Activated CD4-positive, alpha-beta T cell treated with anti-CD3 and anti-CD28 coated beads for 24 hours (primary cell): ENCODE measurements at places on chromosomes 6 and 20.

DNA sequence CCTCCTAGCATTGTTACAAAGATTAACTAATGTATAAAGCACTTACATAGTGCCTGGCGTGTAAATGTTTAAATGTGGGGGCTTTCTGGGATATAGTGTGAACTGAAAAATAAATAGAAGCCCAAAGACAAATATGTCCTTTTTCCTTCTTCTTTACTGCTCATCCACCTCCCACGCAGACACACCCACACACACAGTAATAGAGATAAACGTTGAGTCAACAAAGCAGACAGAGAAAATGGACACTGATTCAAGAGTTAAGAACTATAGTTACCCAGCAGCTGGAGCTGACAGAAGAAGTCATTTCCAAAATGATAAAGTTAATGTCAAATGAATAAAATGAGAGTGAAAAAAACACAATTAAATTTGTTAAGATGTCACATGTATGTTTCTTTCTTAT is 68.3 kb downstream of the FHL5 start:
- no peak for DNase-seq

DNA sequence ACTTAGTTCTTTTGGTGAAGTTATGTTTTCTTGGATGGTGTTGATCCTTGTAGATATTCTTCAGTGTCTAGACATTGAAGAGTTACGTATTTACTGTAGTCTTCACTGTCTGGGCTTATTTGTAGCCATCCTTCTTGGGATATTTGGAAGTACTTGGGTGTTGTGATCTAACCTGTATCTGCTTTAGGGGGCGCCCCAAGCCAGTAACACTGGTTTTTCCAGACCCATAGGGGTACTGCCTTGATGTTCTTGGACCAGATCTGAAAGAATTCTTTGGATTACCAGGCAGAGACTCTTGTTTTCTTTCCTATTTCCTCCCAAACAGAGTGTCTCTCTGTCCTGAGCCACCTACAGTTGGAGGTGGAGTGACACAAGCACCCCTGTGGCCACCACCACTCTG is 309.1 kb upstream of the IMPG1 start:
- no peak for DNase-seq

- no peak for DNase-seq
Observed at GRCh38 chr20:43022568-43022967, 167.1 kb downstream of the PTPRT start.

DNA sequence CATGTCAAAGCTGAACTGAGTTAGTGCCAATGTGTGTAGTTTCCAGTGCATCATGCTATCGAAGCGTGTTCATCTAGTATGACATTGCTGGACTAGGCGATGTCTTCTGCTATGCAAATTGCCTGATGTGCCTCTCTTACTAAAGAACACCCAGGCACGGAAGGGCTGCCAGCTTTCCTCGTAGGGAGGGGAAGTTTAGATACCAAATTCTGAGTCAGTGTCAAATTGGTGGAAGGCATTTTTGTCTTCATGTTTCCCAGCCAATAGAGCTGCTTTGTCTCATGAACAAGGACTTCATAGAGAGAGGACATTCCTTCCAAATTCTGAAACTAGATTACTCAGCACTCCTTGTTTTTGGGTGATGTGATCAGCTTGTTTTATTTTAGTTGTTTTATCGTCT is 320.1 kb downstream of the BTBD3 start:
- no peak for DNase-seq

- peak; percentile 16 for DNase-seq
Observed at GRCh38 chr6:29627755-29628418, 5.1 kb downstream of the GABBR1 start.

DNA sequence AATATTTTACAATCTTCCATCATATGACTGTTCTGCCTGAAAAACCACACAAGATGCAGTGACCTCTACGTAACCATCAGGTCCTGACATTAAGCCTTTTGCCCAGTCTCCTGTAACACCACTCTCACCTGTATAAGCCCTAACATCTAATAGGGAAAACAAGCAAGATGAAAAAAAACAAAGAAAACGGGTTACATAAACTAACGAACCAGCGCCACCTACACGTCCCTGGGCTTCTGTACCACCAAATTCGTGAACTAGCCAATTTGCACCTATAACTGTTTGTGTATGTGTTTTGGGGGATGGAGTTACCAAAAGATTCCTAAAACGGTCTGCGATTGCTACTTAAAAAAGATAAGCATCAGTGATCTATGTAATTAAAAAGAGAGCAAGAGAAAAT is 70.2 kb downstream of the BLOC1S5 start:
- no peak for DNase-seq

GRCh38 chr6:12504325-12504966 is 212.1 kb upstream of the PHACTR1 start:
- DNase-seq: no peak

DNA sequence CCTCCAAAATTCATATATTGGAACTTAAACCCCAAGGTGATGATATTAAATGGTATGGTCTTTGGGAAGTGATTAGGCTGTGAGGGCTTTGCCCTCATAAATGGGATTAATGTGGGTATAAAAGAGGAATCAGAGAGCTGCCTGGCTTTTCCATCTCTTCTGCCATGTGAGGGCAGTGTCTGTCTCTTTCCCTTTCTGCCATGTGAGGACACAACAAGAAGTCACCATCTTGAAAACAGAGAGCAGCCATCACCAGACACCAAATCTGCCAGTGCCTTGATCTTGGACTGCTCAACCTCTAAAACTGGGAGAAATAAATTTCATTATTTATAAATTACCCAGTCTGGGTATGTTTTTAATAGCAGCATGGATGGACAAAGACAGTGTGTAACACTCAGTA is 263.0 kb downstream of the PAX1 start:
- no peak for DNase-seq

- DNase-seq: no peak
Observed at GRCh38 chr6:34656378-34657036, 40.1 kb downstream of the ILRUN start.

DNA sequence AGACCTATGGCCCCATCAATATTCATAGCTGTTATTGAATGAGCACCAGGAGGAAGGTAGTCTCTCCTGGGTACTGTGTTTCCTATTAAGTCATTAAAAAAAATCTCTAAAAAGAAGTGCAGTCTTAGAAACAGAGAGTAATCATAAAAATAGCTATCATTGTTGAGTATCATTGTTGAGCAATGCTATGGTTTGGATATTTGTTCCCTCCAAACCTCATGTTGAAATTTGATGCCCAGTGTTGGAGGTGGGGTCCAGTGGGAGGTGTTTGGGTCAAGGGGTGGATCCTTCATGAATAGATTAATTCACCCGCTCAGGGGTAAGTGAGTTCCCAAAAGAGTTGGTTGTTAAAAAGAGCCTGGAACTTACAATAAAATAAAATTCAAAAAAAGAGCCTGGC is 88.1 kb upstream of the IYD start:
- no peak for DNase-seq

GRCh38 chr20:41422953-41423352 is 56.3 kb upstream of the EMILIN3 start:
- DNase-seq: no peak

GRCh38 chr6:84428300-84428907 is 201.0 kb upstream of the CEP162 start:
- DNase-seq: no peak

DNA sequence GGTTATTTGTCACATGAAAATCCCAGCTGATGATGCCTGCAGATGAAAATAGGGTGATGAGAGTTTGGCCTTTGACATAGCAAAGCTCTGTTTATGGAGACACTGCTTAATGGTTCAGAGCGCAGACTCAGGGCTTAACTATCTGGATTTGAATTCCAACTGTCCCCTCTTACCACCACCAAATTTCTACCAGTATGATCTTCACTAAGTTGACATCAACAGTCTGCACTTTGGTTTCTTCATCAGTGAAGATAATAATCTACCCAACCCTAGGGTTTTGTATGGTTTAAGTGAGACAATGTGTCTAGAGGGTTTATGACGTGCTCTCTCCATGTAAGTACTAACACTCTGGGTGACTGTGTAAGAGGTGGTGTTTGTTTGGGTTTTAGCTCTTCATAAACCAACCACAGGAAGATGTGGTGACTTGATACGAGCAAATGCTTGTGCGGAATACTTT is 151.4 kb upstream of the TNFAIP3 start:
- no peak for DNase-seq

- no peak for DNase-seq
Observed at GRCh38 chr6:62391358-62391757, 105.3 kb upstream of the KHDRBS2 start.

- DNase-seq: no peak
Observed at GRCh38 chr6:89508755-89509563, 76.0 kb downstream of the ANKRD6 start.

- no peak for DNase-seq
Observed at GRCh38 chr6:113644861-113645575, 212.1 kb upstream of the MARCKS start.

- no peak for DNase-seq
Observed at GRCh38 chr6:134746140-134746539, 203.8 kb downstream of the ALDH8A1 start.

DNA sequence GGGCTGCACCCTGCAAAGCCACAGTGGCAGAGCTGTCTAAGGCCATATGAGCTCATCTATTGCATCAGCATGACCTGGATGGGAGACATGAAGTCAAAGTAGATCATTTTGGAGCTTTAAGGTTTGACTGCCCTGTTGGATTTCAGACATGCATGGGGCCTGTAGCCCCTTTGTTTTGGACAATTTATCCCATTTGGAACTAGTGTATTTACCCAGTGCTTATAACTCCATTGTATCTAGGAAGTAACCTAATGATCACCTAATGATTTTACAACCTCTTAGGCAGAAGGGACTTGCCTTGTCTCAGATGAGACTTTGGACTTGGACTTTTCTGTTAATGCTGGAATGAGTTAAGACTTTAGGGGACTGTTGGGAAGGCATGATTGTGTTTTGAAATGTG is 575.4 kb downstream of the EPM2A start:
- DNase-seq: no peak
